ENCODE measurements at places on chromosomes 1 and 21.

GRCh38 chr1:12150456-12151200 lies 16.2 kb upstream of the TNFRSF1B start:
- no peak for DNase-seq

- no peak for DNase-seq
Observed at GRCh38 chr21:15741510-15741909, 11.7 kb downstream of the USP25 start.

- no peak for DNase-seq
Observed at GRCh38 chr1:160438935-160439334, 38.6 kb downstream of the VANGL2 start.

- no peak for DNase-seq
Observed at GRCh38 chr1:116726872-116727820, 27.1 kb upstream of the CD2 start.

- DNase-seq = peak; percentile 61
Observed at GRCh38 chr1:207673399-207673798, 28.5 kb downstream of the CR1L start.

- DNase-seq = no peak
Observed at GRCh38 chr1:102961549-102961948, 146.8 kb downstream of the COL11A1 start.

GRCh38 chr21:28704746-28705145 lies 287.9 kb downstream of the LTN1 start:
- no peak for DNase-seq

DNA sequence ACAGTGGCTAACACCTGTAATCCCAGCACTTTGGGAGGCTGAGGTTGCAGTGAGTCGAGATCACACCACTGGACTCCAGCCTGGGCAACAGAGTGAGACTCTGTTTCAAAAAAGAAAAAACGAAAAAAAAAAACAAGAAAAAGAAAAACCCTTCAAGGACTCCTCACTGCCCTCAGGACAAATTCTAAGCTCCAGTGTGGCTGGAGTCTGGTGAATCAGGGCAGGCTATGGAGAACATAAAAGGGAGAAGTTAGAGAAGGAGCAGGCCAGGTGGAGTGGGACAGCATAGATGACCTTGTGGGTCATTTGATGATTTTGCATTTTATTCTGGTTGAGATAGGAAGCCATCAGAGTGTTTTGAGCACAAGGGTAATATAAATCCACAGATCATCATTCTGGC lies 12.5 kb upstream of the UAP1 start:
- DNase-seq = no peak

GRCh38 chr1:169146576-169147214 lies 40.2 kb downstream of the ATP1B1 start:
- DNase-seq = no peak

- DNase-seq = no peak
Observed at GRCh38 chr1:86938855-86939254, 24.4 kb downstream of the HS2ST1 start.

DNA sequence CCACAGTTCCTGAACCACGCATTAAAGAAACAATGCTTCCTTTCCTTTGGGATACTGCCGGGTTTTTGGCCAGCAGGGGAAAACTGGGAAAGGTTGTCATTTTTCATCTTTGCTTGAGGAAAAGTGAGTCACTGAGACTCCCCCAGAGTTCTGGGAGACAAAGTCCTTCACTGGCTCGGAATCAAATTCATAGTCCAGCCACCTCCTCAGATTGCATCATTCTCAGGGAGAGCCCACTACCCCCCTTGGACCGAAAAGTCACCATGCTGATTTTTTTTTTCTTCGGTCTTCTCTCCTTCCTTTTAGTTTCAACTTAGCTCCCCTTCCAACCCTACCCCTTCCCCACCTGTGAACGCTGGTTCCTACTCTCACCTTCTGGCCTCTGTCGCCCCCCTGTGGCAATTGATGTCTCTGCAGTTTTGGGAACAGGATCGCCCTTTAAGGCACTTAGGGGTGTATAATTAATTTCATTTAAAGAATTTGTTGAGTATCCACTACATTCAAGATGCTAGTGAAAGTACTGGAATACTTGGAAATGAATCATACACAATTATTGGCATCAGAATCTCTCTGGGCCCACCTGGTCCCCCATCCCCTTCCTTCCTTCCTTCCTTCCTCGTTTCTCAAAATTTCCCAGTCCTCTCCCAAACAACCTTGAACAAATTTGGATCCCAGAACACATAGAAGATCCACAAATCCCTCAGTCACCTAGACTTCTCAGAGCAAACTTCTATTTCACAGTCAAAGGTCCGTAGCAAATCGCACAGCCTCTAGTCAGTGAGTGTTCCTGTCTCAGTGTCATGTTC lies 6.9 kb downstream of the ACKR1 start:
- peak; percentile 83 for DNase-seq

- DNase-seq = no peak
Observed at GRCh38 chr1:38046333-38046883, at the start of gene POU3F1. POU3F1 (minus strand) TSS chr1:38046793; CDS start chr1:38046743, 50 bp downstream.

DNA sequence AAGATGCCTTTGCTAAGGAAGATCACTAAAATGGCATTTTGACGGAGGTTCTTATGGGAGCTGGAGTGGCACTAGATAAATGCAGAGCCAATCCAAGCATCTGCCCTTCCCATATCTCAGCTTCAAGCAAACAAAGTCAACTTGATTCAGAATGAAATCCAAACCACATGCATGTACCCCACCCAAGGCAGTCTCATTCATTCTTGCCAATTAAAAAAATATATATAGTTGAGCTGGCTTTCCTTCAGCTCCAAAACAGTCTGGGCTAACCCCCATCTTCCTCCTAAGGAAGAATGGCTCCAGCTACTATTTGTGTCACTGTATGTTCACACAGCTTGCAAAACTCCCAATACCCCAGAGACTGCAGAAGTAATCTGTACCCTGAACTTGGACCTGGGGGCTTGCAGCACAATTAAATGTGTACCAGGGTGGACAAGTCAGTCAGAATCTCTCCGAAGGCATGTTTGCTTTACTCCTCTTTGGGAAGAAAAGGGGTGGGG lies 35.4 kb downstream of the GPR3 start:
- no peak for DNase-seq

DNA sequence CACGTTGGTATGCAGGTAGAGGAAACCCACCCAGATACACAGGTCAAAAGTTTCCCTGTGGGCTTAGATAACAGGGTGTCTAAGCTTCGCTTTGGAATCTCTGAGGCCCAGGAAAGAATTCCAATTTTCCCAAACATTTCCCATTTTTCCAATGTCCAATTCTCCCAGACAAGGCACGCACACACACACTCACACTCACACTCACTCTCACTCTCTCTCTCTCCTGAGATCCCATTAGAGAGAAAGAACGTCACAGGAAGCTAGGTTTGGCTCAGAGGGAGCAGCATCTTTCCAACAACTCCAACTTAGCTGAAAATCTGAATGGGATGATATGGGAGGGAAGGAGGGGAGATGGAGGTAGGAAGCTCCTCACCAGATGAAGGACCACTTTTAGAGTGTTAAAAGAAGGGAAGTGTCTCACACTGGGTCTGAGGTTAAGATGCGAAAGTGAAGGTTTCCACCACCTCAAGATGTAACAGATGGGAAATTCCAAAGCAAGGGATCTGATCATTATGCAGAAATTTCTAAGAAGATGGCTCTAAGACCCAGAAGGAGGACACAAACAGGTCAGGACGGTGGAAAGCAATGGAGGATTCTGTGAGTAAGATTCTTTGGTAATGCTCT lies 63.5 kb downstream of the GNG12 start:
- no peak for DNase-seq

DNA sequence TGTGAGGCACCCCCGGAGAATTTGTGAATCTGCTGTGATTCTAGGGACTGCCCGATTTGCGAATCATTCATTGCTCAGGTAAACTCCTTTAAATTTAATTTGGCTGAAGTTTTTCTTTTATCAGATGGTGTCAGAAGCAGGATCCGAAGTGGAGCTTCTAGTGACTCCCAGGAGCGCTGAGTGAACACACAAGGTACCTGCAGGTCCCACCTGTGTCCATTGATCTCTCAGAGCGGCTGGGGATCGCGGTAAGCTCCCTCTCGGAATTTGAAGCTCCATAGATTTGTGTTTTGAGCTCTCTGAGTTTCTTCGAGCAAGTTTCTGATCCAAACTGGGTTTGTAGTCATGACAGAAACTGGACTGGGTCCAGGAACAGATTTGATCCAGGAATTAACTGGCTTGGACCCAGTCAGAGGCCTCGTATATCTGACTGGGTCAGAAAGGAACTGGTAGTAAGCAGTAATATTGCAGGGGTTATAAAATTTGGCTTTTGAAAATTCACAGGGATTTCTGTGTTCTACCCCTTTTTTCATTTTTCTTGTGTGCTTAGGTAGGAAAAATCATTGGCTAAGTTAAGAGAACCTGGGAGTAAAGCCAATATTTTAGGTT lies 56.2 kb upstream of the EDEM3 start:
- DNase-seq = no peak

- no peak for DNase-seq
Observed at GRCh38 chr1:7450838-7451237, 320.3 kb upstream of the VAMP3 start.

Measured in hematopoietic multipotent progenitor cell treated with erythropoietin and hydrocortisone succinate and interleukin-3 and kit ligand, for 17 days (in vitro differentiated cells).